Fibroblast of pulmonary artery (primary cell): ENCODE measurements at places on chromosomes 1 and 21.

DNA sequence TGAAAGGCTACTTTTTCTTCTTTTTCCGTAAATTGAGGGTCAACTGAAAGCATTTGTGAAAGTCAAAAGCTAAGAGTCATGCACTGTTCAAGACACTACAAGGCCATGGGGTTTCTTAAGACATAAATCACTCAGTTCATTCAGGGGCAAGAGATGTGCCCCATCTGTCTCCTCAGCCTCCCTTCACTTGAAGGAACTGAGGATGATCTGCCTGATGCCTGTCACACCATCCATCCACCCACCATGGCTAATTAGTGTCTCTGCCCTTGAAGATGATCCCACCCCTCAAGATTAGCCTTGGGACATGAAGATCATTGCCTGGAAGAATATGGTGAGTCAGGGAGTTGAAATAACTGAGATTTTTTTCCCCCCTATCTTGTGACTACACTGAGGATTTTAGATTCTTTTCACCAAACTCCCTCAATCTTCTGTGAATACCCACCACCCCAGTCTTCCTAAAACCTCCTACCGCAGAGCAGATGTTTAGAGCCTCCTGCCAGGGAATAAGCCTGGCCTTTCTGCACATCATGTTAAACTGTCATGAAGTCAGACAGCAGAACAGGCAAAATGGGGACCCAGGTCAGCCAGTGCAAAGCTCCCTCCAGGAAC is 88.6 kb upstream of the LMO4 start:
- DNase-seq, result no peak

- peak; percentile 60 for DNase-seq
These were observed at the start of gene RASAL2 for GRCh38 chr1:178093951-178094738. Gene RASAL2, plus strand, starts transcription at chr1:178094104. Its CDS starts 389 bp downstream, at chr1:178094493.

GRCh38 chr1:38860454-38860795 is 853 bp upstream of the RRAGC start:
- DNase-seq, result no peak

DNA sequence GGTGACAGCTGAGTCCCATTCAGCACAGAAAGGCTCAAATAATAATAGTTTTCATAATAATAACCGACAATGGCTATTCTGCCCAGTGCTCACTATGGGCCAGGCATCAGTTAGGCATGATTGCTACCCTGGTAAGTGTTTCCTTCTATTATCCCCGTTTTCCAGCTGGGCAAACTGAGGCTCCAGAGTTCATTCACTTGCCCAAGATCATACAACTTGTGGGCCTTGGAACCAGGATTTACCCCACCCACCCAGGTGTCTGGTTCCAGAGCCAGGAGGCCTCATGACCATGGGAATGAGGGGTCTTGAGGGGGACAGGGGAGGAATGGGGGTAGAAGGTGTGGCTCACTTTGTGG is 518 bp downstream of the PLOD1 start:
- DNase-seq, result no peak

DNA sequence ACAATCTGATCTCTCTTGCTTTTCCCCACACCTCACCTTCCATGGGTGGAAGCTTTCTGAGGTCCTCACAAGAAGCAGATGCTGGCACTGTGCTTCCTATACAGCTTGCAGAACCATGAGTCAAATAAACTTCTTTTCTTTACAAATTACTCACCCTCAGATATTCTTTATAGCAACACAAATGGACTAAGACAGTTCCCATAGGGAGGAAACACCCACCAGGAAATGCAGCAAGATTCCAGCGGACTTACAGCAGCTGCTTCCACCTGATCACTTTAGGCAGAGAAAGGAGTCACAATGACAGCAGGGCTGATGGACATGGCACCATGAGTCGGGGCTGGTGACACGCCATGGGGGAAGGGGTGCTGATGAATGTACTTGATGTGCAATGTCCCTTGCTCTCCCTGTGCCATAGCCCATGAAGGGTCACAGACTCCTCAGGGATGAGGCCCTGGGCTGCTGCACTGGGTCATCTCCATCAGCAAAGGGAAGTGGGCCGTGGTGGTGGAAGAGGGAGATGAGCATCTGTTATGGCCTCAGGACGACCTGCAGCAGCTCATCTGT is 53.9 kb downstream of the PRSS38 start:
- DNase-seq, result no peak

GRCh38 chr1:17529381-17529780 is 10.1 kb upstream of the ARHGEF10L start:
- no peak for DNase-seq

DNA sequence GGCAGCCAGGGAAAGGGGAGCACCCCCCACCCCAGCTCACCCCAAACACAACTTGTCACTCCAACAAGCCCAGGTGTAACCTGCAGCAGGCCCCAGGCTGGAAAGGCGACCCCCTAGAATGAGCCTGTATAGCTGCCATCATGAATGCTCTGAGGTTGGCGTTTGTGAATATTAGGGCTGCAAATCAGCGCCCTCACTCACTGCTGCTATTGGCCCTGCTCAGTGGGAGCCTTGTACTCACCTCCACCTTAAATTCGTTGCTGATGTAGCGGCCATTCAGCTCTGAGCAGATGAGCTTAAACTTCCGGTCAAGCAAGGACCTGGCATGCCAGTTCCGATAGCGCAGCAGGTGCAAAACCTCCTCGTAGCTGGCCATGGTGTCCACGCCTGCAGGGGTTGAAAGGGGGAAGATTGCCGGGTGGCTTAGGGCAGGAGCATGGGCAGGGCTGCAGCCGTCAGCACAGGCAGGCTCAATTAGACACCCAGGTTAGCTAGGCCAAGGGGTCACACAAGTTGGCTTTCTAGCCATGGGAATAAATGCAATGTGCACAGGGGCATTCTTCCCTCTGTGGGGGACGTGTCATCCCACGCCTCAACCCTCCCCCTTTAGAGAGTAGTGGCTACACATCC is 81.7 kb downstream of the PIK3CD start:
- DNase-seq, result no peak

DNA sequence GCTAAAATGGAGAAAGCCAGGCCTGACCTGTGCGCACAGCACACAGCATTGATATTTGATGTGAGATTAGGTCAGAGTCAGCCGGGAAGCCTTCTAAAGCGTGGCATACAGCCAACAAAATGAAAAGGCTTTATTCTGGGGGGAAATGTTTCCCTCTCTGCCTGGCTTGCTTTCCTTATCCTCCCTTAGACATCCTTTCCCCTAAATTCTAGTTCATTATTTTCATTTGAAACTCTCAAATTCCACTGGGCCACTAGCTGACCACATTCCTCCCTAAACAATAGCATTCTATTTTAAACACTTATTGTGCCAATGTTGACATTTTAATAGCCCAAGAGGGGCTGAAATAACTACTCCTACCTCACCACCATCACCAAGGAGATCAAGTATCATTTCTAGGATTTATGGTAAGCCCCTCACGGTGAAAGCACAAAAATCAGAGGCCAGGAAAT is 49.4 kb downstream of the LEPR start:
- DNase-seq, result peak; percentile 81

DNA sequence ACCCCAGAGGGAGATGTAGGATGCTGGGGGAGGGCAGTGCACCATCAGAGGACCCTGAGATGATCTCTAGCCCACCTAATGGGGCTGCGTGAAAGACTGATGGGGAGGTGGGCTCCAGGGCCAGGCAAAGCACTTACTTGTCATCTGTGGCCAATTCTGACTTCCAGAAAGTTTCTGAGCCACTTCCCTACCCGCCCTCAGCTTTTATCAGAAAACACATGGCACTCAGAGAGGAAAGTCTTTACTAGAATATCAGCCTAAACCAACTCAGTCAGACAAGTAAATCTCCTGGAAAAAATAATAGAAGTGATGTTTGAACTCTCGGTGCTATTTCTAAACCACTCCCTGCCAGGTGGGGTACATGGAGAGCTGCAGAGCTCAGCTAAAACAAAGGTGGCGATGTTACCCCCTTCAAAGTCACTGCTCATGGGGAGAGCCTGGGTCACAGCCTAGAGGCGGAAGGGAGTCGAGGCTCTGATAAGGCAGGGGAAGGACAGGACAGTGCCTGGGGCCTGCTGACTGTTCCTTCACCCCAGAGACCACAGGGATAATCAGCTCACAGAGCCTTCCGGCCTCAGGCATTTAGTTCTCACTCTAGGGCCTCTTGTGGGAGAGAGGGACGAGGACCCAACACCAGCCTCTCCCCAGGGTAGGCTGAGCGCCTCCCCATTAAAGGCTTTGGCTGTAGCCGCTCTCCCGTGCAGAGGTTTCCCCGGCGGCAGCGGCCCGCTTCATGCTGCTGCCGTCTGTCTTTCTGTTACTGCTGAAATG is 14.2 kb downstream of the SMIM12 start:
- DNase-seq, result no peak

- DNase-seq, result peak; percentile 92
These were observed 39.1 kb upstream of the WASF2 start for GRCh38 chr1:27528818-27529703.

DNA sequence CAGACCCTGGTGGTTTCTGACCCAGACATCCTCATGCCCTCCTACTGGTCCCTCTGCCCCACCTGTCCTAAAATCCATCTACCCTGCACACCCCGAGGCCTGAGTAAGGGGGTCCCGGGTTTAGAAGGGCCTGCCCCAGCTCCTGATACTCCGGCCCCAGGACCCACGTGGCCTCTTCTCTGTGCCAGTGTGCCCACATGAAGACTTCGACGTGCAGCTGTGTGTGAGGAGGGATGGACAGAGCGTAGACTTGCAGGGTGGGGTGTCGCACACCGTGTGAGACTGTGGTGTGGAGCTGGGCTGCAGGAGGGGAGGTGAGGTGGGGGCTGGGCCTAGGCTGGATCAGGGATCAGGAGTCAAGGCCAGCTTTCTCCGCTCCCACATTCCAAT is 461.1 kb downstream of the PTPRU start:
- DNase-seq, result no peak

DNA sequence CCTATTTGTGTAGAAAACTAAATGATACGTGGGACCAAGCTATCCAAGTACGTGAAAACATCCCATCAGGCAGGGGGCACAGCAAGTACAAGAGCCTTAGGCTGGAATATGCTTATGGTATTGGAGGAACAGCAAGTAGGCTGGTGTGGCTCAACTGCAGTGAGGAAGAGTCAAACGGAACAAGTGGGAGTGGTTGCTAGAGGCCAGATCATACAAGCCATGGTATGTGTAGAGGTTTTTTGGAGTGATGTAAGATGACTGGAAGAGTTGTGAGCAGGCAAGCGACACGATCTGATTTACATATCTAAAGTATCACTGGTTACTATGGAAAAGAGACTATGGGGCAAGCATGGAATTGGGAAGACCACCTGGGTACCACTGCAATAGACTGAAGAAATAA is 27.8 kb downstream of the ELK4 start:
- DNase-seq, result no peak

GRCh38 chr1:109091839-109092193 is 1.3 kb downstream of the TMEM167B start:
- no peak for DNase-seq

GRCh38 chr1:175174309-175175102 is 18.1 kb downstream of the KIAA0040 start:
- DNase-seq, result no peak

GRCh38 chr1:57115030-57115614 is 149.3 kb upstream of the C8B start:
- DNase-seq, result no peak

DNA sequence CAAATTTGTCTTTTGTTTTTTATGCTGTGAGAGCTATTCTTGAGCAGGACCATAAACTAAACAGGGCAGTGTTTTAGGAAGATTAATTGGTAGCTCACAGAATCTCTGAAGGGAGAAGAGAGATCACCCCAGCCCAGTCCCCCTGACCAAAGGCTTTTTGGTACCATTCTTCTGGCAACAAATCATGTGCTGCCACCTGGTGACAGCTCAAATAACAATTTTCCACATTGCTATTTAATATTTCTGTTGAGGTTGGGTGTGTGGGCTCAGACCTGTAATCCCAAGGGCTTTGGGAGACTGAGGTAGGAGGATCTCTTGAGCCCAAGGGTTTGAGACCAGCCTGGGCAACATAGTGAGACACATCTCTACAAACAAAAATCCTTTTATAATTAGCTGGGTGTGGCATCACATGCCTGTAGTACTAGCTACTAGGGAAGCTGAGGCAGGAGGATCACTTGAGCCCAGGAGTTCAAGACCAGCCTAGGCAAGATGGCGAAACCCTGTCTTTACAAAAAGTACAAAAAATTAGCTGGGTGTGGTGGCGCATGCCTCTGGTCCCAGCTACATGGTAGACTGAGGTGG is 2.2 kb upstream of the TESK2 start:
- peak; percentile 78 for DNase-seq

GRCh38 chr1:41003640-41004220 is 17.8 kb downstream of the SLFNL1 start:
- DNase-seq, result peak; percentile 99

DNA sequence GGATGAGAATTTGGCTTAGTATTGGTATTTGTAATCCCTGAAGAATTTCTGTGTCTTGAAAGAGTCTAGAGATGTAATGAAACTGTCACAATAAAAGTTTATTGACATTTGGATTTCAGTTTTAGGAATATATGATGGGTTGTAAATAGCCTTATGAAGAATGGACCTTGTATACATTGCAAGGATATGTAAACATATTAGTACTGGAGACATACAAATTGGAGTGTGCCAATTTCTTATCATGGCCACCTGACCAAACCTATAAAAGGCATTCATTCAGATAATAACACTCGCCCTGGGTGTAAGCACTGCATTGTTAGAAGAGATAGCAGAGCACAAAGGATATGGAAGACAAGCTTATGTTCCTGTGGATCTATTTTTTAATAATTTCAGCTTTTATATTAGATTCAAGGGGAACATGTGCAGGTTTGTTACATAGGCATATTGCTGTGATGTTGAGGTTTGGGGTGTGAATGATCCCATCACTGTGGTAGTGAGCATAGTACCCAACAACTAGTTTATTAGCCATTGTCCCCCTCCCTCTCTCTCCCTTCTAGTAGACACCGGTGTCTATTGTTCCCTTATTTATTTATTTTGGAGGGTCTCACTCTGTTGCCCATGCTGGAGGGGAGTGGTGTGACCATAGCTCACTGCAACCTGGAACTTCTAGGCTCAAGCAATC is 8.6 kb downstream of the S1PR1 start:
- no peak for DNase-seq

- DNase-seq, result peak; percentile 45
These were observed 32.3 kb downstream of the SLC66A1 start for GRCh38 chr1:19344372-19344810.

GRCh38 chr1:68231627-68232288 is 565 bp downstream of the WLS start:
- DNase-seq, result peak; percentile 76

DNA sequence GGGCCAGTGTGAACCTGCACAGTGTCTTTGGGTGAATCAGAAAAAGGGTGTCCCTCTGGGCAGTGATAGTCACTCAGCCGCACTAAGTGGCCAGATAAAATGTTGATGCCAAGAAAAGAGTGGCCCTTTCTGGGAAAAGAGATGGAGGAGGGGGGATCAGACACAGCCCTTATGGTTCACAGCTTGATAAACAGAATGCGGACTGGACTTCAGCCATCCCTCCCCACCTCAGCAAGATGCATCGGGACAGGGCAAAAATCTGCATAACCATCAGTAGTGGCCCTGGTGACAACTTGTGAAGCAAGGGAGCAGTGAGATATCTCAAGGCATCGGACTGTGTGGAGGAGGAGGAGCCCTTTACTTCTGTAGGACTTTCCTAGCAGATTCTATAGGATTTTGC is 353.8 kb upstream of the PLXNA2 start:
- DNase-seq, result no peak
